ENCODE measurements at places on chromosomes 2 and 18. TPM values are rescaled to one million over a fixed set of nuclear protein-coding genes. Genes with fewer than 3 reads are reported as not detected.

DNA sequence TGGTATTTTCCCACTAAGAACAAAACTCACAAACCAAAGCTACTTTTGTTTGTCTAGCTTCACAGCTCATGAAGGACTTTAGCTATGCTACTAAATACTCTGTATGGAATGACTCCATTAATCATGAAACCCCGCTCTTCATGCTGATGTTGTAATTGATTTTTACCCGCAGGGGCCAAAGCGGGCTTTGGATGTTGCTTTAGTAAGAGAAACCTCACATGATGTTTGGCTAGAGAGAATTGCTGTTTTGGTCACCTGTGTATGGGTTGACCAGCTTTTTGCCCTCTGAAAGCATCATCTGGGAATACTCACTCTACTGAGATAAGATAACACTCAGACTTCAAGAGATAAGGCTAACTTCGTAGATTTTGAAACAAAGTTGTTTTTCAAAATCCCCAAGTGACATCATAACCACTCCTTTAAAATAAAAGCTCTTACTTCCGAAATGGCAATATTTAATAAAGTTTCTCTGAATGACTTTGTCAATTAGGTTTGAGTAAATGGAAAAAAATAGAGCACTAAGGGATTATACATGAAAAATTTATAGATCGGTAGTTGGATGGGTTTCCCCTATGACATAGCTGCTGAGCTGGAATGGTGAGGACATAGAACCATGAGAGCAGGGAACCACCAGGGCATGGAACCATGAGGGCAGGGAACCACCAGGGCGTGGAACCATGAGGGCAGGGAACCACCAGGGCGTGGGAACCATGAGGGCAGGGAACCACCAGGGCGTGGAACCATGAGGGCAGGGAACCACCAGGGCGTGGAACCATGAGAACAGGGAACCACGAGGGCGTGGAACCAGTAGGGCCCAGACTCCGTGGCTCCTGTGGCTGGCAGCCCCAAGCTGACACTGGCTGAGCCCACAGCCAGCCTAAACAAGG lies 31.9 kb downstream of the ACKR3 start:
- H3K4me1 ChIP-seq, result no peaks in the 10 kb centered on the region
- no peak for DNase-seq
- H3K27ac ChIP-seq, result no peak overlapping the region
- no peaks in the 10 kb centered on the region for H3K36me3 ChIP-seq
- H3K4me3 ChIP-seq, result no peak overlapping the region

Gene SCN7A
- polyA plus RNA-seq, result 7.5 TPM

DNA sequence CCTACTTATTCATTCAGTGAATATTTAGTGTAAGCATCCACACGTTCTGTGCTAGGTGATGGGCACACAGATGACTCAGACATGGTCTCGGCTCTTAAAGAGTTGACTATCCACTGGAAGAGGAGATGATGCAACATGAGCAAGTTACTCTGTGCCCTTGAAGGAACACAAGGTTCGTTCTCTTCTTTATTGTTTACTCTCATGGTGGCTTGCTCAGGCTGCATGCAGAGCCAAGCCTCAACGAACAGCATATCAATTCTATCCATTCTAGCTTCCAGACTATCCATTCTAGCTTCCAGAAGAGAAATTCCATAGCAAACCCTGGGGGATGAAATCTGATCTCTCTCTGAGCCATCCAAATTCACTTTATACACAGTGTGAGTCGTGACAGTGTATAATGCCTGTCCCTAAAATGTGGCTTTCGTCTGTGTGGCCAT lies 68.1 kb upstream of the CTAGE1 start:
- DNase-seq, result no peak
- no peak overlapping the region for H3K27ac ChIP-seq
- no peaks in the 10 kb centered on the region for H3K4me1 ChIP-seq
- H3K36me3 ChIP-seq, result no peaks in the 10 kb centered on the region

DNA sequence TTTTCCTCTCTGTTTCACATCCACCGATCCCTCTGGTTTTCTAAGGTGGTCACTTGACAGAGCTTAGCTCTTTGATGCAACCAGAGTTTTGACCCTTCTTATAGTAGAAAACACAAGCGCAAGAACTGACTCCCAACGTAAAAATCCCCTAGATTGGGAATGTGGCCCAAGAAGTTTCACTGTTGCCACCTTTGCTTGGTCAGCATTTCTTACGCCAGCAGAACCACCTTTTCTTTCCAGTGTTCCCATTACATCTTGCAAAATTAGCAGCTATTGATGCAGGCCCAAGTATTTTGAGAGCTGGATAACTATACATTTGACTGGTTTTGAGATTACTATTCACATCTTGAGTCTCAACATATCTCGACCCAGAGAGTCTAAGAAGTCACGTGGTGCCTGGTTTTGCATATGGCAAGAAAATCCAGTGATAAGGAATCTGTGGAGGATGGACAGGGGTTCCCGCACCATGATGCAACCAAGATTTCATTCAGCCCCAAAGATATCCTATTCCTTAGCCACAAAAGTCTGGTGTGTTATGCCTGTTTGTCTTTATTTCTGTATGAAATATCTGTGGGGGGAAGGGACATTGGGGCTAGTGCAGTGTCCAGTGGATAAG lies 37.9 kb downstream of the FBLN7 start:
- H3K27me3 ChIP-seq, result no peaks in the 10 kb centered on the region
- peaks cover 2% of the 10 kb centered on the region for H3K36me3 ChIP-seq
- no peak overlapping the region for H3K4me3 ChIP-seq
- DNase-seq, result no peak

DNA sequence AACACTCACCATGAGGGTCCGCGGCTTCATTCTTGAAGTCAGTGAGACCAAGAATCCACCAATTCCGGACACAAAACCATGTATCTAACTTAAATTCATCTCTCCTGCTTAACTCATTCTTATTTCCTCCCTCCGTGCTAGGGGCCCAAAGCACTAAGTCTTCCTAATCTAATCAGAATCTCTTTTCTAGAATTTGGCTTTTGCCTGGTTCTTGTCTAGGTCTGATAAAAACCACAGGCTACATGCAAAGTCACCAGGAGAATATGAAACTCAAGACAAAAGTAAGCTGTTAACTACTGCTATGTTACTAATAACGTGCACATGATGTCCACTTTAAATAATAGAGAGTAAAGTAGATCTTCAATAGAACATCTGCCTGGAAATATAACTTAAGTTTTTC lies 69.9 kb downstream of the TRIP12 start:
- H3K27ac ChIP-seq, result no peak overlapping the region
- H3K4me1 ChIP-seq, result no peaks in the 10 kb centered on the region
- H3K36me3 ChIP-seq, result peaks cover 6% of the 10 kb centered on the region
- no peak overlapping the region for H3K4me3 ChIP-seq
- DNase-seq, result no peak
- no peaks in the 10 kb centered on the region for H3K27me3 ChIP-seq

Measured in lung (tissue), 17 donors.